ENCODE measurements at places on chromosomes 5 and 9.

- DNase-seq, result no peak
Observed at GRCh38 chr9:121945849-121946248, 147.3 kb downstream of the TTLL11 start.

- DNase-seq, result no peak
Observed at GRCh38 chr9:27472195-27472594, 51.9 kb upstream of the IFNK start.

DNA sequence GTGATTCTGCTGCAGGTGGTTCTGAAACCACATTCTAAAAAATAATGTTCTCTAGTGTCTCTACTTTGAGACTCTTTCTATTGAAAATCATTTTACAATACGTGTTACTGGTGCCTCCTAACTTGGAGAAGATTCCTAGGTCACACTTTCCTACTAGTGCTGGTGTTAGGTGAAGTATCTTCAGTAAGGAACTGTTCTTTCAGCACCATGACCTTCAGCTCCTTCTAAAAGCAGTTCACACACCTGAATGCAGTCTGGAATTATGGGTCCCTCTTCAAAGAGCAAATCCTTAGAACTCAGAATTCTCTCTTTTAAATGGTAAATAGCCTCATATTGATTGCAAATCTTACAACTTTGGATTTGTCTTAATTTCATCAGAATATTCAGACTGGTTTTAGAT lies 10.6 kb upstream of the DPYSL3 start:
- DNase-seq, result no peak

DNA sequence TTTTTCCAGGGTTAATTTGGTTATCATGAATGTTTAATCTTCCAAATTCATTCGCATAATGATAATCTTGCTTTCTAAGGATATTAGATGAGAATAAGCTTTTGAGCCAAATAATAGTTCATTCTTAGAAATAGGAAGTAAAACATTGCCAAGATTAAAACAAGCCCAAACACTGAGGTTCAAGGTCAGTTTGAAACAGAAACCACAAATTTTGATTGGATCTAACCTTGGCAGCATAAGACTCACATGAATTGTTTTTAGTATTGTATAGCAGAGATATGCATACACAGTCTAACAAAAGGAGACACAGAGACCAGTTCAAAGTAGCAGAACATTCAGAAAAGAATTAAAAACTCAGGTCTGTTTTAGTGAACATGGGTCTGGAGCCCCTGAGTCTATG lies 43.4 kb upstream of the VCAN start:
- DNase-seq, result no peak

GRCh38 chr5:60700416-60700757 lies 421 bp upstream of the DEPDC1B start:
- no peak for DNase-seq

- DNase-seq, result no peak
Observed at GRCh38 chr9:108081112-108081511, 591.5 kb upstream of the KLF4 start.

DNA sequence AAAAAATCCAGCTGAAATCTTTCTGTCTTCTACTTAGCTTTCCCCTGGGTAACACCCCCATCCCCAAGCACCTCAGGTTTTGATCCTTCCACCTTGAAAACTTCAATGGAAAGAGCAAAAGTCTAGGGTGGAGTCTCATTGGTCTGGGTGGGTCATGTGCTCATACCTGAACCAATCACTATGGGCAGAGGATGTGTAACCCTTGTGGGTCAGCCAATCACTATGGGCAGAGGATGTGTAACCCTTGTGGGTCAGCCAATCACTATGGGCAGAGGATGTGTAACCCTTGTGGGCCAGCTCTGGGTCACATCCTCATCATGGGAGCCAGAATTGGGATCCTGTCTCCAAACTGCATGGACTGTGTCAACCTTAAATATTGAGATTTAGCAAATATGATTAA lies 18.5 kb downstream of the NAIF1 start:
- DNase-seq, result no peak

DNA sequence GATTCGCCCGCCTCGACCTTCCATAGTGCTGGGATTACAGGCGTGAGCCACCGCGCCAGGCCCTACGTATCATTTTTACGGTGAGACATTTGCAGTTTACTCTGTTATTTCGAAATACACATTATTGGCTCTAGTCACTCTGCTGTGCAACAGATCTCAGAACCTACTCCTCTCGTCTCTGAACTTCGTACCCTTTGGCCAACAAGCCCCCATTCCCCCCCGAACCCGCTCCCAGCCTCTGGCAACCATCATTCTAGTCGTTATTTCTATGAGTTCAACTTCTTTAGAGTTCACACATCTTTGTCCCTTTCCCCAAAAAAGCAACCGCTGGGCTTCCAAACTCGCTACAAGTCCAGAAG lies 735 bp downstream of the PTGR1 start:
- DNase-seq, result no peak

DNA sequence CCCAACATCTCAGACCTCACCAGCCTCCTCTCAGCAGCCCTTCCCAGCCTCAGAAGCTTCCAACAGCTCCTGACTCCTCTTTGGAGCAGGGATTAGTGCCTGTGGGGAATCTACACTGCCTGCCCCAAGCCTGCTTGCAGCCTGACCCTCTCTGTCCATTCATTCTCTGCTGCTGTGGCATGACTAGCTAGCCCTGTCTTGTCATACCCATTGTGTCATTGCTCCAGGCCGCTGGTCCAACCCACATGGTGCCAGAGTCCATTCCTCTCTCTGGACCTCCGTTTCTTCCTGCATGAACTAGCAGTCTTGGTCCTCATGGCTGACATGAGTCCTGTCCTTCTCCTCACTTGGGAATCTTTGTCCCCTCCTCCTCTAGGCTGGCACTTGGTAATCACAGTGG lies 12.8 kb upstream of the RXRA start:
- no peak for DNase-seq

DNA sequence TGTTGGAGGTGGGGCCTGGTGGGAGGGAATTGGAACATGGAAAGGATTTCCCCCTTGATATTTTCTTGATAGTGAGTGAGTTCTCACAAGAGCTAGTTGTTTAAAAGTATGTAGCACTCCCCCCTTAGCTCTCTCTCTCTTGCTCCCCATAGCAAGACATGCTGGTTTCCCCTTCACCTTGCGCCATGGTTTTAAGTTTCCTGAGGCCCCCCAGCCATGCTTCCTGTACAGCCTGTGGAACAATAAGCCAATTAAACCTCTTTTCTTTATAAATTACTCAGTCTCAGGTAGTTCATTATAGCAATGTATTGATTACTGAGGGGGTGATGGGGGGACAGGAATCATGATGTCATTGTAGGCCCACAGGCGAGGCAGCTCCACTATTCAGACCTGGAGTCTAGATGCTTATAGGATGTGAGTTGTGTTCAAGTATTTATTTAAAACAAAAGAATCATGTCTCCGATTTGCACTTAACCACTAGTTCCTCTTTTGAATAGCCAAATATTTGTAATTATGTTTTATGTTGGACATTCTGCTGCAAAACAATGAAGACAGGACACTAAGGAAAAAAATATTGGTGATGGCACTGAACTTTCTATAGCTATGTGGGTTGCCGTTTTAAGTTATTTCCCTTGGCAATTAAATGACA lies 156.6 kb downstream of the TMEM38B start:
- DNase-seq, result no peak

DNA sequence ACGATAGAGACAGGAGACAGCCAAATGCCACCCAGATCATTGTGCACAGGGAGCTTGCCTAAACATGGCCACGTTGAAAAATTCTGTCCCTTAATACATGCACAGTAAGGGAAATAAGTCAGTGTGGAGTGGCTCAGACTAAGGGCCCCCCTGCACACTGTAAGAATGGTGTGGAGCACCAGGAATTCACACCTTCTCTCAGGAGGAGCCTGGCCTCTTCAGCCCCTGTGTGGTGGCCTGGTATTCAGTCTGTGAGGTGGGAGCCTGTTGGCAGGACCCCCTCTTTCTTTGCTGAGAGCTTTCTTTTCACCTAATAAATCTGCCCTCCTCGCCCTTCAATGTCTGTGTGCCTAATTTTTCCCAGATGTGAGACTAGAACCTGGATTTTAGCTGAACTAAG lies 66.1 kb upstream of the RASGRF2 start:
- DNase-seq, result no peak

DNA sequence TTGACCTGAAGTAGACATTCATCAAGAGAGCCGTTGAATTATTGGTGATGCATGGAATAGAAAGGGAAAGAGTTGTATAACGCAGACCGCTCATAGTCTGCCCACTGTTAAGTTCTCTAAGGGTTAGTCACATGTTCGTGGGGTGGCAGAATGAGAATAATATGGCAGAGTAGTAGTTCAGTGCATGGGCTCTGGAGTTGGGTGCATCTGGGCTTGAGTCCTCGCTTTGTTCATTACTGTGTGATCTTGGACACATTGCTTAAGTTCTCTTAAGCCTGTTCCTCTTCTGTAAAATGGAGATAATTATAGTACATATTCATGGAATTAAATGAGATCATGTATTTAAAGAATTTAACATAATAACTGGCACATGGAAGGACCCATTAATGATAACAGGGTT lies 23.6 kb downstream of the TNPO1 start:
- DNase-seq, result no peak

- no peak for DNase-seq
Observed at GRCh38 chr5:35828082-35828598, 28.6 kb upstream of the IL7R start.

DNA sequence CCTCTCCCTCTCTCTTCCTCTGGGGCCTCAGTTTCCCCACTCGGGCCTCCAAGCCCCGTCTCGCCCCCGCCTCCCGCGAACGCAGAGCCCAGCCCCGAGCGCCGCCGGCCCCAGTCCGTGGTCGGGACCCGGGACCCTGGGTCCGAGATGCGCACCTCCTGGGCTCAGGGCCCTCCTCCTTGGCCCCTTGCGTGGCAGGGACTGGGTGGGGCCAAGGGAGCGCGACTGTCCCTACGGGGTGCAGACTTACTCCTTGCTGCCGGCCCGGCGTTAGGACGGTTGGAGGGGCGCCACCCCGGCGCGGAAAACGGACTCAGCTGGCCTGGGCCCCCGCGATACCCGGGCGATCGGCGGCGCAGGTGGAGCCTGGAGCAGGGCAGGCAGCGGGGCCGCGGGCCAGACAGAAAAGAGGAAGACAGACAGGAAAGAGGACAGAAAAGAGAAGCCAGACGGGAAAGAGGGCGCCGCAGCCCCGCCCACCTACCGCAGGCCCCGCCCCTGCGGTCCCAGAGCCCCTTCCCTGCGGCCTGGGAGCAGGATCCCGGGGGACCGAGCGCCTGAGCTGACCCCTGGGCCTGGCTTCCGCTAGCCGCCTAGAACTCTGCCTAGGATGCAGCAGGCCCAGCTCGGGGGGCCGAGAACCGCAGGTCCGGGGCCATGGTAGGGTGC lies at the start of gene GBGT1:
GBGT1 (minus strand) TSS at position 411 of the 669 bp plus-strand sequence. CDS start 1,502 bp downstream, outside the sequence.
- DNase-seq, result no peak

DNA sequence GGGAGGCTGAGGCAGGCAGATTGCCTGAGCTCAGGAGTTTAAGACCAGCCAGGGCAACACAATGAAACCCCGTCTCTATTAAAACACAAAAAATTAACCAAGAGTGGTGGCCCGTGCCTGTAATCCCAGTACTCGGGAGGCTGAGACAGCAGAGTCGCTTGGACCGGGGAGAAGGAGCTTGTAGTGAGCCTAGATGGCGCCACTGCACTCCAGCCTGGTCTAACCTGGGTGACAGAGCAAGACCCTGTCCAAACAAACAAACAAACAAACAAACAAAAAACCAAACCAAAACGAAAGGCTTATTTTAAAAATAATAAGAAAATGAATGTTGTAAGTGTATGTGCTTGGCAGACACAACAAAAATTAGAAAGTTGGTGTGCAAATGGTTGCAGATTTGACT lies 536.3 kb upstream of the PTPRD start:
- no peak for DNase-seq

GRCh38 chr5:146794326-146795029 lies 84.1 kb downstream of the PPP2R2B start:
- no peak for DNase-seq

- DNase-seq, result no peak
Observed at GRCh38 chr5:164191240-164191639, 685.8 kb downstream of the MAT2B start.

GRCh38 chr9:89802781-89803355 lies 198.1 kb downstream of the GADD45G start:
- DNase-seq, result no peak

GRCh38 chr5:142065273-142065672 lies 43.3 kb upstream of the NDFIP1 start:
- no peak for DNase-seq

DNA sequence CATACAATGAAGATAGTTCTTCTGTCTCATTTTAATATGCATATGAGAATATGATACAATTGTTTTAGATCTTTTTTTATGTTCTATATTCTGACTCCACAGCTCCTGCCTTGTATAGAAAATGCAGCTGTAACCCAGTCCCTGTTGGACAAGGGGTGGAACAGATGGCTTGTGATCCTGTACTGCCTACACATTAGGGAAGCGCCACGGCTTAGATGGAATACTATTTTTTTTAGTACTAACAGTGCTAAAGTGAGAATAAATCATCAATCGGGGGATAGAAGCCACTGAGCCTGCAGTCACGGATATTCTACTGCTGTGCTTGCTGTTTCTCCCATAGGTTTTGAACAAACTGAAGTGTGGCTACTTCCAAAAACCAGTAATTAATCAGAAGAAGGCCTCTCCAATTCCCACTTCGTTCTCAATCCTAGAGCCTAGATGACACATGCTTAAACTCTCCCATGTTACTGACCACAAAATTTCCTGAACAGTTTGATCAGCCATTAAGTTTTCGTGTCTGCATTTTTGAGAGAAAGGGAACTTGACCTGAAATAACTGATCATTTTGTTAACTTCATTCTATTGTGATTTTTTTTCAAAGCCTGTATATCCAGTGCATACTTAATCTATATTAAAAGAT lies 150.3 kb downstream of the CDH18 start:
- DNase-seq, result no peak

Measured in stimulated activated CD8-positive, alpha-beta memory T cell treated with anti-CD3 and anti-CD28 coated beads, Interleukin-15, amount 100 ng/mL, for 4 hours (primary cell).